Smooth muscle cell of the pulmonary artery (primary cell): ENCODE measurements at places on chromosomes 2 and 18. TPM values are rescaled to one million over a fixed set of nuclear protein-coding genes. Genes with fewer than 3 reads are reported as not detected.

The CPLX4 gene
- not detected in 2 replicates for total RNA-seq

The EVX2 gene
- not detected in 2 replicates for total RNA-seq

The LYG2 gene
- total RNA-seq = not detected in 2 replicates

The RGPD4 gene
- total RNA-seq = under 0.01 TPM in 1 of 2 replicates, not detected in the other
